Stimulated activated CD8-positive, alpha-beta memory T cell treated with anti-CD3 and anti-CD28 coated beads, Interleukin-4, amount 100 ng/mL, for 24 hours (primary cell): ENCODE measurements at places on chromosomes 16 and 17.
A peak's percentile ranks its signal among the peaks of the same experiment; 100 is the strongest.

- no peak for DNase-seq
Observed at GRCh38 chr16:83365166-83365565, 442.6 kb upstream of the HSBP1 start.

GRCh38 chr16:67310561-67310960 lies 16.0 kb downstream of the KCTD19 start:
- no peak for DNase-seq

- DNase-seq = no peak
Observed at GRCh38 chr16:83689385-83689831, 118.4 kb upstream of the HSBP1 start.

- DNase-seq = no peak
Observed at GRCh38 chr16:46826631-46827030, 4.3 kb downstream of the C16orf87 start.

GRCh38 chr17:10314329-10314728 lies 58.5 kb downstream of the MYH13 start:
- DNase-seq = no peak

DNA sequence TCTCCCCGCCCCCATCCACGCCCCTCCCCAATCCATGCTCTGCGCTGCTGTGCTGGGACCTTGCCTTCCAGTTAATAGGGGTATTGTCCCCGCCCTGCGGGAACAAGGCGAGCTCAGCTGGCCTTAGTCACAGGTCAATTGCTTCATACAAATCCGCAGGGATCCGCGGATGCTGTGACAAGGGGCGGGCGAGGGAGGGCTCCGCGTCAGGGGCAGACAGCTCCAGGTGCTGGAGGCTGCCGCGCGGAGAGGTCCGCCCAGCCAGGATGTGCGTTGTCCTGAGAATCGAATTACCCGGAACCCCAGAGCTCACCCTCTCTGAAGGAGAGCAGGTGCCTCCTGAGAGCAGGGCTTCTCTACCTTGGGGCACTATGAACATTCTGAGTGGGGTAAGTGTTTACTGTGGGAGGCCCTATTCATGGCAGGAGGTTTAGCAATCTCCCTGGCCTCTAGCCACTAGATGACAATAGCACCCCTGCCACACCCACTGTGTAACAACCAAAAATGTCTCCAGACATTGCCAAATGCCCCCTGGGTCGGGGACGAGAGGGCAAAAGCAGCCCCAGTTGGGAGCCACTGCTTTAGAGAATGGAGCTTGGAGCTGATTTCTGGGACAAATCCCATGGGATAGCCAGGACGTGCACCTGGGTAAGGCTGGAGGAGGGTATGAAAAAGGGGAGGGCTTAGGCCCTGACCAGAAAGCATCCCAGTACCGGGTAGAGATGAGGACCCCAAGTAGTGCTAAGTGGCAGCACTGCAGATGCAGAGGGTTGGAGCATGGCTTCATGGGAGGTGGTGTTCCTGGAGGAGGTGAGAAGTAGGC lies 138.2 kb downstream of the CYLD start:
- DNase-seq = no peak

GRCh38 chr17:68459037-68459639 lies 1.8 kb upstream of the WIPI1 start:
- DNase-seq = no peak

GRCh38 chr17:77354670-77355455 lies 214.1 kb downstream of the SEC14L1 start:
- DNase-seq = no peak

GRCh38 chr16:27640277-27640600 lies 90.3 kb downstream of the KATNIP start:
- no peak for DNase-seq

DNA sequence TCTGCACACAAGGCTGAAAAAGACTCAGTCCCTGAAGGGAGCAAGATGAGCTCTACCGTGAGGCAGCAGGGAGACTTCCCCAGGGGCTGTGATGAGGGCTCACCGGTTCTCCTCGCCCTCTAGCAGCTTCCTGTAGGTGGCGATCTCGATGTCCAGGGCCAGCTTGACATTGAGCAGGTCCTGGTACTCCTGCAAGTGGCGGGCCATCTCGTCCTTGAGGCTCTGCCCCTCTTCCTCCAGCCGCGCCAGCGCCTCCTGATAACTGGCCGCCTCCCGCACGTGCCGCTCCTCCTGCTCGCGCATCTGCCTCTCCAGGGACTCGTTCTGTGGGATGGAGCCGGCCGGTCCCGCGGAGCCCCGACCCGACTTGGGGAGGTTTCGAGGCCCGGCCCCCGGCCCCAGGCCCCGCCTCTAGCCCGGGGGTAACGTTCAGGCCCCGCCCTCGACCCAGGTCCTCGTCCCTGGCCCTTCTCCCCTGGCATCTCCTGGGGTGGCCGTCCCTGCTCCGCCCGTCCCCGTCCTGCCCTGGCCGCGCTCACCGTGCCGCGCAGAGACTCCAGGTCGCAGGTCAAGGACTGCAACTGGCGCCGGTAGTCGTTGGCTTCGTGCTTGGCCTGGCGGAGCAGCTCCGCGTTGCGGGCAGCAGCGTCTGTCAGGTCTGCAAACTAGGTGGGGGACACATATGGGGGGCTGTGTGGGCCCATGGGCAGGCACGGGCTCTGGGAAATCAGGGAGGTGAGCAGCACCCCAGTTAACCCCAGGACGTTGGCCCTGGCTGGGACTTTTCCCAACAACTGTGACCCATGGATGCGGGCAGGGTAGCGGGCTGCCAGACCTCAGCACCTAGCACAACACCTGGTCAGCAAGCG lies 3.9 kb downstream of the GFAP start:
- peak; percentile 27 for DNase-seq

GRCh38 chr17:66747578-66748275 lies 87.2 kb upstream of the CACNG5 start:
- DNase-seq = no peak

GRCh38 chr17:31561469-31562375 lies 170.2 kb downstream of the RAB11FIP4 start:
- no peak for DNase-seq

GRCh38 chr17:48173191-48173984 lies 65.8 kb downstream of the SNX11 start:
- DNase-seq = no peak

GRCh38 chr17:15124264-15124595 lies 140.9 kb downstream of the PMP22 start:
- DNase-seq = no peak

DNA sequence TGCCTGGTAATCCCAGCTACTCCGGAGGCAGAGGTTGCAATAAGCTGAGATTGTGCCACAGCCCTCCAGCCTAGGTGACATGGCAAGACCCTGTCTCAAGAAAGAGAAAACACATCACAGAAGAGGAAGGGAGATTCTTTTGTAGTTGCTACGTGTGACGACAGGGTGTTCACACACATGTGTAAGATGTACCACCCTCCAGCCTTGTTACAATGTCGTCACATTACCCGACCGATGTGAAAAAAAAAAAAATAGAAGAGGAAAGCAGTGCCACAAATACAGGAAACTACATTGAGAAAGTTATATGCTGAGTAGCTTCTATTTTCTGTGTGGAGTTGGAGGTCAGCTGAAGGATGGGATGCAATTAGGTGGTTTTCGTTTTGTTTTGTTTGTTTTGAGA lies 56.0 kb downstream of the CLUH start:
- DNase-seq = no peak

- DNase-seq = no peak
Observed at GRCh38 chr16:56974549-56975300, 13.0 kb downstream of the CETP start.

- DNase-seq = no peak
Observed at GRCh38 chr17:75623386-75623785, 9.8 kb upstream of the SMIM5 start.

GRCh38 chr16:55302635-55303034 lies 21.4 kb upstream of the IRX6 start:
- DNase-seq = no peak

GRCh38 chr16:968620-969019 lies 2.2 kb downstream of the LMF1 start:
- DNase-seq = no peak

GRCh38 chr17:50871364-50871763 lies 5.2 kb upstream of the TOB1 start:
- DNase-seq = no peak

DNA sequence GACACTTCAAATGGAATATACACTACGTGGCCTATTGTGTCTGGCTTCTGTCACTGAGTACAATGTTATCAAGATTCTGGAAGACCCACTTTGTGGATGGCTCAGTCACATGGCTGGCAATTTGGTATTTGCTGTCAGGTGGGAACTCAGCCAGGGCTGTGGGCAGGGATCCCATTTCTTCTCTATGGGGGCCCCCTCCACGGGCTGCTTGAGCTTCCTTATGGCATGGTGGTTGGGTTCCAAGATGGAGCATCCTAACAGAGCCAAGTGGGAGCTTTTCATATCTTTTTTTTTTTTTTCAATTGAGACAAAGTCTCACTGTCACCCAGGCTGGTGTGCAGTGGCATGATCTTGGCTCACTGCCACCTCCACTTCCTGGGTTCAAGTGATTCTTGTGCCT lies 18.0 kb upstream of the CEP20 start:
- DNase-seq = no peak

GRCh38 chr17:67992548-67993152 lies 3.6 kb downstream of the C17orf58 start:
- DNase-seq = no peak

GRCh38 chr17:48627623-48628521 lies 1.7 kb upstream of the HOXB9 start:
- no peak for DNase-seq

- no peak for DNase-seq
Observed at GRCh38 chr17:13311306-13311705, 290.4 kb downstream of the HS3ST3A1 start.

GRCh38 chr16:87326151-87326571 lies 9.0 kb upstream of the C16orf95 start:
- DNase-seq = no peak
